Astrocyte (in vitro differentiated cells and primary cell): ENCODE measurements at places on chromosomes 16 and 17. TPM values are rescaled to one million over a fixed set of nuclear protein-coding genes. Genes with fewer than 3 reads are reported as not detected.

GRCh38 chr16:84013787-84014569, 28.6 kb downstream of the SLC38A8 start:
- no peak overlapping the region for H3K27ac ChIP-seq
- no peak overlapping the region for H3K4me3 ChIP-seq

DNA sequence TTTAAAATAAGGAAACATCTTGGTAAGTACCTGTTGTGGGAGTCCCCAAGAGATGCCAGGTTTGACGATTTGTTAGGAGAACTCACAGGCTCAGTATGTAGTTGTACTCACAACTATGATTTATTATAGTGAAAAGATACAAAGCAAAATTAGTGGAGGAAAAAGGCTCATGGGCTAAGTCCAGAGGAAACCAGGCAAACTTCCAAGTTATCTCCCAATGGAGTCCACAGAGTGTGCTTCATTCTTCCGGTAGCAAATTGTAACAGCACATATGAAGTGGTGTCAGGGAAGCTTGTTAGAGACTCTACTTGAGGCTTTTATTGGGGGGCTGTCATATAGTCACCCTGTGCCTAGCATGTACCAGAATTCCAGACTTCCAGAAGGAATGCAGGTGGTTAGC, 2.3 kb downstream of the DDX19A start:
- DNase-seq, result no peak
- no peaks in the 10 kb centered on the region for H3K4me1 ChIP-seq
- no peaks in the 10 kb centered on the region for H3K27me3 ChIP-seq

ITGAD gene
- total RNA-seq, result not detected in 2 replicates

ADGRG3 gene
- not detected in 2 replicates for total RNA-seq

DNA sequence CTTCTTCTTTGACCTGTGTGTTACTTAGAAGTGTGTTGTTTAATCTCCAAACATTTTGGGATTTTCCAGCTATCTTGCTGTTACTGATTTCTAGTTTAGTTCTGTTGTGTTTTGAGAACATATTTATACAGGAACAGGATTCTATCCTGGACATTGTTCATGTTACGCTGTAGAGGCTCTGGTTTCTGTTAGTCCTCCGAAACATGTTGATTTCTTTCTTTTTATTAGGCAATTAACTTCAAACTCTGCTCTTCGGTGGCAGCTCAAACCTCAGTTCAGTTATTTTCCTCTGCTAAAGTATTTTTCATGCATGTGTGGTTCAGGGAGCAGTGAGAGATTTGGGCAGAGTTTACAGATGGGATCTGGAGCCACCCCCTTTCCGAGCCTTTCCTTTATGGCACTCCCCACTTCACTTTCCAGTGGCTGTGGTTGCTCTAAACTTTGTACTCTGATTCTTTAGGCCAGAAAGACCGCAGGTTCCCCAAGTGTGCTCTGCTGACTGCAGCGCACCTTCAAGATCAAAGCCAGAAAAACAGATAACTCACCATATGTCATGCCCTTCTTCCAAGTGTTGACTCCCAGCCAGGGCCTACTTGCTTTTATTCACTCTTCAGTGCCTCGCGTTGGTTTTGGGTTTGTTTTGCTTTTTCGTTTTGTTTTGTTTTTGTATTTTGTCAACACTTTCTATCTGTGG, 77.6 kb upstream of the KSR1 start:
- H3K4me3 ChIP-seq, result no peak overlapping the region
- peaks cover 29% of the 10 kb centered on the region for H3K4me1 ChIP-seq
- H3K27ac ChIP-seq, result no peak overlapping the region

GRCh38 chr17:68297195-68297594, 5.9 kb downstream of the ARSG start:
- no peak overlapping the region for H3K27ac ChIP-seq
- no peak for DNase-seq
- H3K27me3 ChIP-seq, result peaks cover 6% of the 10 kb centered on the region
- no peak overlapping the region for H3K4me3 ChIP-seq

DNA sequence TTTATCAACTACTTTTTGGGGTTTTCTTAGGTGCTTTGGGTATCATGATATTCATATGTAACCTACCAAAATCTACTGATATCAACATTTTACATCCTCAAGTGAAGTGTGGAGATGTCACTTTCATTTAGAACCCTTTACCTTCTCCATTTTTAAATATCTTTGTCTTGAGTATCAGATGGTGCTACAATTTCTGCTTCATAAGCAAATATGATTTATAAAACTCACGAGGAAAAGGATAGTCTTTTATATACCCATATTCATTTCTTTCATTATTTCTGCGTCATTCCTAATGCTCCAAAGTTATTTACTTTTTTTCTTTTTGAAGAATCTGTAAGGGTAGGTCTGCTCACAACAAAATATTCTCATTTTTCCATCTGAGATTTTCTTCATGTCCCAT, 991.7 kb downstream of the CDH11 start:
- H3K27me3 ChIP-seq, result no peaks in the 10 kb centered on the region
- H3K36me3 ChIP-seq, result no peaks in the 10 kb centered on the region
- DNase-seq, result no peak
- no peaks in the 10 kb centered on the region for H3K4me1 ChIP-seq
- H3K4me3 ChIP-seq, result no peak overlapping the region

ZNF768 gene
- 23.1 and 26.6 TPM in 2 replicates for total RNA-seq

ZNF778 gene
- total RNA-seq, result 12.2 and 15.5 TPM in 2 replicates

PLA2G10 gene
- total RNA-seq, result not detected in 2 replicates

TUFM gene
- 136 and 147 TPM in 2 replicates for total RNA-seq

GRCh38 chr16:53071748-53072301, 17.0 kb downstream of the CHD9 start:
- no peak overlapping the region for H3K4me3 ChIP-seq
- H3K27ac ChIP-seq, result no peak overlapping the region
- no peaks in the 10 kb centered on the region for H3K27me3 ChIP-seq

GRCh38 chr16:86931410-86931941, 353.1 kb downstream of the FOXL1 start:
- peak overlapping the region; percentile 88 for H3K27ac ChIP-seq
- no peaks in the 10 kb centered on the region for H3K36me3 ChIP-seq
- no peaks in the 10 kb centered on the region for H3K27me3 ChIP-seq
- H3K4me1 ChIP-seq, result peaks cover 51% of the 10 kb centered on the region

PRR29 gene
- 0.54 and 0.94 TPM in 2 replicates for total RNA-seq

DNA sequence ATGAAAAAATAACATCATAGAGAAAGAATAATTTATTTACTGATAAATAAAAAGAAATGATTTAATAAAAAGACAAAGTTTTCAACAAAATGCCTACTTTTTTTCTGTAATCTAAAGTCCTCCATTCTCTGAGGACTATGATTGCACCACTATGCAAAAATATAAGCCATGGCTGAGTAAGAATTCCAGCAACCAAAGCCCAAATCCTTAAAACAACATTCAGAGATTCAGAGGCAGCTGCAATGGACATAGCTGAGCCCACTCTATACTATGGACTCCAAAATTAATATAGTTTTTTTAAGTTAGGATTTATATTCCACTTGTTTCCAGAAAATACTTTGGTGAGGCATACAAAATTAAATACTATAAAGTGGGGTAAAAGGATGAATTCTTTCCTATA, 169.5 kb upstream of the C17orf78 start:
- H3K27ac ChIP-seq, result no peak overlapping the region
- no peaks in the 10 kb centered on the region for H3K4me1 ChIP-seq
- H3K4me3 ChIP-seq, result no peak overlapping the region
- H3K36me3 ChIP-seq, result peaks cover 12% of the 10 kb centered on the region
- no peaks in the 10 kb centered on the region for H3K27me3 ChIP-seq

GRCh38 chr16:69182730-69183416, 4.1 kb upstream of the SNTB2 start:
- peaks cover 22% of the 10 kb centered on the region for H3K4me1 ChIP-seq
- no peaks in the 10 kb centered on the region for H3K27me3 ChIP-seq
- no peak for DNase-seq
- no peaks in the 10 kb centered on the region for H3K36me3 ChIP-seq
- H3K27ac ChIP-seq, result no peak overlapping the region

DNA sequence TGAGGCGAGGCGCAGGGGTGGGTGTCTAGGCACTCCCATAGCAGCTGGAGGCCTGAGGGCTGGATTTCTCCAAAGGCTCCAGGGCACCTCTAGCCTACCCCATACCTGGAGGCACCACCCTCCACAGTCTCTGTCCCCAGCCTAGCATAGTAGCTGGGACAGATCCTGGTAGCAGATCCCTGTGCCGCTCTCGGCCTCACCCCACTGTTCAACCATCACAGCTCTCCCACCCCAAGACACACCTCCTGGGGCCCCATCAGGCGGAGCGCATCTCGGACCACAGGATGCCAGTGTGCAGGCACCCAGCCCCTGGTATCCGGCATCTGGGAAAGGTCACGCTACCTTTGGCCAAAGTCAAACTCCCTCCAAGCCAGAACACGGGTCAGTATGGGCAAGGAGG, 7.1 kb downstream of the BTBD17 start:
- H3K27me3 ChIP-seq, result peaks cover 33% of the 10 kb centered on the region
- H3K27ac ChIP-seq, result no peak overlapping the region
- H3K36me3 ChIP-seq, result no peaks in the 10 kb centered on the region
- no peak overlapping the region for H3K4me3 ChIP-seq
- H3K4me1 ChIP-seq, result no peaks in the 10 kb centered on the region

DNA sequence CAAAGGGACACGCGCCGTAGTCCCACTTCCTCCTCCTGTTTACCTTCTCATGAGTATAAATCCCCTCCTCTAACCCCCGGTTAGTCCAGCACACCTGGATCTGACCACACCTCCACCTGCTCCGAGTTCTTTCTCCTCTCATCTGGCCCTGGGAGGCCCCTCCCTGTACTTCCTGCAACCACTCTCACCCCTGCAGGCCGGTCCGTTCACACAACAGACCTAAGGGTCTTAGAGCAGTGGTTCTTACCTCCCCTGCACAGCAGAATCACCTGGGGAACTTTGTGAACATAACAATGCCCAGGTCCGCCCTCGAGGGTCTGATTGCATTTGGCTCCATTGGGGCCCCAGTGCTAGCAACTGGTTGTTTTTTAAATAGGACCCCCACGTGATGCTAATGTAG, 24.8 kb downstream of the TMEM114 start:
- H3K27ac ChIP-seq, result no peak overlapping the region
- peaks cover 1% of the 10 kb centered on the region for H3K4me1 ChIP-seq
- no peaks in the 10 kb centered on the region for H3K36me3 ChIP-seq
- H3K4me3 ChIP-seq, result no peak overlapping the region
- H3K27me3 ChIP-seq, result no peaks in the 10 kb centered on the region
- DNase-seq, result no peak

DNA sequence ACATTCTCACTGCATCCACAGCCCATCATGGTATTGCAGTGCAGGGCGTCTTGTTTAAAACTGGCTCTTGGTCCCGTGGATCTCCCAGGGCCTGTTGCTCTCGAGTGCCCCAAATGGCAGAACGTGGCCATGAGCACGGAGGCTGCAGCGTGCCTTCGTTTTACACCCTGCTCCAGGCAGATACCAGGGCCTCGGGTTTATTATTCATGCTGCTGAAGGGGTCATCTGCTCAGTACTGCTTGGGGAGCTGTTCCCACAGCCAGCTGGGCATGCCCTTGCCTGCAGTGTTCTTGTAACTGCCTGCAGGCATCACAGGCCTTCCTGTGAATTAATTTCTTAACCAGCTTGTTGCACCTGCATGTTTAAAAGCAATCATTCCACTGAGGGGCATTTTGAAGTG, 129.7 kb upstream of the CHMP6 start:
- no peak overlapping the region for H3K4me3 ChIP-seq
- H3K27me3 ChIP-seq, result no peaks in the 10 kb centered on the region
- peak; percentile 23 for DNase-seq

DNA sequence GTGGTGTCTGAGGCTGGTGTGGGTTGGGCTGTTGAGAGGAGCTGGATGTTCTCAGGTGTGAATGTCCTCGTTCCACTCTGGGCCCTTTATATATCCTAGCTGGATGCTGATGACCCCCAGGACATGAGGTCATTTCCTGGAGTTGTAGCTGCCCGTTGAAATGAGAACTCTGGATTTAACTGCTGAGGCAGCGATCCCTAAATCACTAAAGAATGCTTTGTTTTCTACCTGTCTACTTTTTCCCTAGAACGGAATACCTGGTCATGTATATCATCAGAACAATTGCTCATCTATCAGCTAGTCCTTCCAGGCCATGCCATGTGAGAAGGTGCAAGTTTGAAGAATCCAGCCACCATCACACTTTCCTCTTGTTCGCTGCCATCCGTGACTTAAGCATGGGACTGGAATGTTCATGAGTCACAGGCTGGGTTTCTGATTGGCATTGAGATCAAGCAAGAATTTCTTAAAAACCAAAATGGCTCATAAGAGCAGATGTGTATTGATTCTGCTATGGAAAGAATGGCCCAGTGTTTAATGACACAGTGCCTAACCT, at the start of gene KRTAP2-3:
KRTAP2-3 (minus strand) TSS at position 63 of the 553 bp plus-strand sequence. CDS start 64 bp downstream, outside the sequence.
- peaks cover 45% of the 10 kb centered on the region for H3K4me1 ChIP-seq
- no peaks in the 10 kb centered on the region for H3K36me3 ChIP-seq
- H3K27ac ChIP-seq, result peak within 1 kb of the TSS; percentile 96

PIRT gene
- not detected in 2 replicates for total RNA-seq

DNA sequence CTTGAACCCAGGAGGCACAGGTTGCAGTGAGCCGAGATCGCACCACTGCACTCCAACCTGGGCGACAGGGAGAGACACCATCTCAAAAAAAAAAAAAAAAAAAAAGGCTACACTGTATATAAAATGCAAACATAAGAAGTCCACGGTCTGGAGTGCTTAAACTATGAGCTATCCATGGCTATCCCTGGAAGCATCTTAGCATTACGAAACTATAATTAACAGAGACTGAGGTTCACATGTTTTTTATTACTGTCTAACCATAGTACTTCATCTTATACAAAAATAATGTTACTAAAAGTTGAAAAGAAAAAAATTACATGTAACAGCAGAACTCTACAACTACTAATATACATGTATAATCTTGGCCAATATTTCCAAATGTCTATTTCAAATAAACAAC, 32.8 kb downstream of the HELZ start:
- peaks cover 3% of the 10 kb centered on the region for H3K4me1 ChIP-seq
- H3K27me3 ChIP-seq, result no peaks in the 10 kb centered on the region
- H3K4me3 ChIP-seq, result no peak overlapping the region
- H3K27ac ChIP-seq, result no peak overlapping the region

HLF gene
- 0.07 TPM in 1 of 2 replicates, not detected in the other for total RNA-seq

CDRT15 gene
- total RNA-seq, result not detected in 2 replicates

GRCh38 chr16:89525146-89525913, 17.1 kb downstream of the SPG7 start:
- no peak overlapping the region for H3K4me3 ChIP-seq
- H3K4me1 ChIP-seq, result no peaks in the 10 kb centered on the region
- DNase-seq, result no peak

CKLF gene
- total RNA-seq, result 24.5 and 27.9 TPM in 2 replicates

- H3K27ac ChIP-seq, result no peak overlapping the region
- no peak overlapping the region for H3K4me3 ChIP-seq
- no peaks in the 10 kb centered on the region for H3K36me3 ChIP-seq
These were observed 2.0 kb downstream of the CENPX start for GRCh38 chr17:82020572-82021106.

GRCh38 chr16:66049865-66050264, 316.6 kb upstream of the CDH5 start:
- H3K36me3 ChIP-seq, result no peaks in the 10 kb centered on the region
- peaks cover 5% of the 10 kb centered on the region for H3K4me1 ChIP-seq
- DNase-seq, result no peak
- H3K27me3 ChIP-seq, result no peaks in the 10 kb centered on the region

- no peaks in the 10 kb centered on the region for H3K36me3 ChIP-seq
- no peaks in the 10 kb centered on the region for H3K27me3 ChIP-seq
- peak; percentile 55 for DNase-seq
- H3K4me3 ChIP-seq, result peak overlapping the region; percentile 60
- peak overlapping the region; percentile 30 for H3K27ac ChIP-seq
- H3K4me1 ChIP-seq, result peaks cover 5% of the 10 kb centered on the region
These were observed 23.6 kb upstream of the ABR start for GRCh38 chr17:1203111-1203966.

APOBR gene
- total RNA-seq, result not detected in 2 replicates

C16orf86 gene
- 0.32 and 1.6 TPM in 2 replicates for total RNA-seq

- no peak overlapping the region for H3K27ac ChIP-seq
- H3K4me3 ChIP-seq, result no peak overlapping the region
- no peak for DNase-seq
- H3K36me3 ChIP-seq, result no peaks in the 10 kb centered on the region
These were observed 124.8 kb downstream of the STXBP4 start for GRCh38 chr17:55093353-55093752.

SMIM36 gene
- not detected in 2 replicates for total RNA-seq
